Aortic smooth muscle cell (primary cell): ENCODE measurements at places on chromosomes 5 and 9. TPM values are rescaled to one million over a fixed set of nuclear protein-coding genes. Genes with fewer than 3 reads are reported as not detected.

Gene KCNN2
- under 0.01 and 0.25 TPM in 2 replicates for total RNA-seq

Gene WWC1
- 0.19 and 0.66 TPM in 2 replicates for total RNA-seq

Gene PIP5KL1
- 0.66 and 0.81 TPM in 2 replicates for total RNA-seq

Gene C1QTNF2
- total RNA-seq: 3.0 and 3.9 TPM in 2 replicates

Gene SLC25A25
- 33.6 and 36.2 TPM in 2 replicates for total RNA-seq

Gene RAB3C
- total RNA-seq: not detected in 2 replicates

Gene TEK
- total RNA-seq: 2.1 and 3.4 TPM in 2 replicates
